ENCODE measurements at places on chromosomes 2 and 18. TPM values are rescaled to one million over a fixed set of nuclear protein-coding genes. Genes with fewer than 3 reads are reported as not detected.

Gene CFAP65
- not detected for total RNA-seq

Gene SLC5A7
- 0.26 TPM for total RNA-seq

Gene STPG4
- not detected for total RNA-seq

Gene TMEM247
- not detected for total RNA-seq

Gene CYB5A
- 209 TPM for total RNA-seq

- H3K27me3 ChIP-seq: no peaks in the 10 kb centered on the region
- peak overlapping the region; percentile 45 for H3K27ac ChIP-seq
- peaks cover 4% of the 10 kb centered on the region for H3K4me1 ChIP-seq
- H3K4me3 ChIP-seq: no peak overlapping the region
- no peaks in the 10 kb centered on the region for H3K36me3 ChIP-seq
- no peak for DNase-seq
Measured at GRCh38 chr2:234917211-234917975, 34.4 kb upstream of the SH3BP4 start.

Measured in body of pancreas (tissue), 4 donors.